ENCODE measurements at places on chromosomes 13 and 19. TPM values are rescaled to one million over a fixed set of nuclear protein-coding genes. Genes with fewer than 3 reads are reported as not detected.

ZNF181 gene
- total RNA-seq: 13.8 TPM

LILRB1 gene
- total RNA-seq: not detected

CEACAM1 gene
- not detected for total RNA-seq

ADGRL1 gene
- total RNA-seq: 0.96 TPM

SMARCA4 gene
- 75.9 TPM for total RNA-seq

PNMA8B gene
- 0.19 TPM for total RNA-seq

SHISA7 gene
- not detected for total RNA-seq

COL5A3 gene
- total RNA-seq: 4.0 TPM

DCT gene
- total RNA-seq: not detected

GJA3 gene
- total RNA-seq: 0.56 TPM

IFNL1 gene
- not detected for total RNA-seq

AMER2 gene
- not detected for total RNA-seq

ZNF562 gene
- 31.6 TPM for total RNA-seq

FFAR2 gene
- not detected for total RNA-seq

GRK1 gene
- total RNA-seq: not detected

CPAMD8 gene
- 0.19 TPM for total RNA-seq

PDCD2L gene
- total RNA-seq: 11.0 TPM

CGB8 gene
- not detected for total RNA-seq

ZNF135 gene
- 3.8 TPM for total RNA-seq

DBP gene
- total RNA-seq: 1.3 TPM

NRTN gene
- not detected for total RNA-seq

FOSB gene
- total RNA-seq: 4.6 TPM

FGF22 gene
- not detected for total RNA-seq

NLRP4 gene
- total RNA-seq: not detected

EBI3 gene
- 0.28 TPM for total RNA-seq

SHISA2 gene
- total RNA-seq: 0.28 TPM

DPF1 gene
- total RNA-seq: 0.28 TPM

KLHL26 gene
- 4.0 TPM for total RNA-seq

SNRNP70 gene
- 89.1 TPM for total RNA-seq

CAMSAP3 gene
- not detected for total RNA-seq

UBE2L5 gene
- under 0.01 TPM for total RNA-seq

PSG7 gene
- under 0.01 TPM for total RNA-seq

PSMC4 gene
- 176 TPM for total RNA-seq

SPINT2 gene
- total RNA-seq: 10.7 TPM

MATK gene
- total RNA-seq: under 0.01 TPM

ICAM5 gene
- total RNA-seq: 0.96 TPM

GZMM gene
- total RNA-seq: 0.28 TPM

METTL21C gene
- not detected for total RNA-seq

MZT1 gene
- total RNA-seq: 13.5 TPM

ZNF90 gene
- total RNA-seq: 1.9 TPM

ZNF224 gene
- total RNA-seq: 34.7 TPM

SLC25A41 gene
- total RNA-seq: not detected

CYP2S1 gene
- 1.3 TPM for total RNA-seq

ZNF780A gene
- total RNA-seq: 21.1 TPM

TMEM59L gene
- total RNA-seq: 0.96 TPM

ECSIT gene
- total RNA-seq: 31.4 TPM

FBXL3 gene
- 58.3 TPM for total RNA-seq

ZNF548 gene
- 17.3 TPM for total RNA-seq

CNN1 gene
- 56.1 TPM for total RNA-seq

All from regular cardiac myocyte (primary cell).